ENCODE measurements at places on chromosomes 7 and 10. TPM values are rescaled to one million over a fixed set of nuclear protein-coding genes. Genes with fewer than 3 reads are reported as not detected.

DNA sequence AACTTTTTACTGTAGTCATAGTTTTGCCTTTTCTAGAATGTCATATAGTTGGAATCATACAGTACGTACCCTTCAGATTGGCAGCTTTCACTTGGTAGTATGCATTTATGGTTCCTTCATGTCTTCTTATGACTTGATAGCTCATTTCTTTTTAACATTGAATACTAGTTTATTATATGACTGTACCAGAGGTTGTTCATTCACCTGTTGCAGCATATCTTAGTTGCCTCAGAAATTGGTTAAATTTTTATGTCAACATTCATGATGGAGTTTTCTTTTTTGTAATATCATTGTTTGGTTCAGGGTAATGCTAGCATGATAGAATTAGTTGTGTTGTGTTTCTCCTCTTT lies 94.8 kb upstream of the CDK13 start:
- H3K27ac ChIP-seq, result no peak overlapping the region
- no peaks in the 10 kb centered on the region for H3K36me3 ChIP-seq
- no peaks in the 10 kb centered on the region for H3K4me1 ChIP-seq
- H3K27me3 ChIP-seq, result no peaks in the 10 kb centered on the region
- DNase-seq, result no peak

GRCh38 chr10:120803972-120804371 lies 47.2 kb upstream of the WDR11 start:
- no peak for DNase-seq
- H3K27me3 ChIP-seq, result no peaks in the 10 kb centered on the region
- H3K4me3 ChIP-seq, result no peak overlapping the region
- H3K36me3 ChIP-seq, result no peaks in the 10 kb centered on the region
- no peak overlapping the region for H3K27ac ChIP-seq

DNA sequence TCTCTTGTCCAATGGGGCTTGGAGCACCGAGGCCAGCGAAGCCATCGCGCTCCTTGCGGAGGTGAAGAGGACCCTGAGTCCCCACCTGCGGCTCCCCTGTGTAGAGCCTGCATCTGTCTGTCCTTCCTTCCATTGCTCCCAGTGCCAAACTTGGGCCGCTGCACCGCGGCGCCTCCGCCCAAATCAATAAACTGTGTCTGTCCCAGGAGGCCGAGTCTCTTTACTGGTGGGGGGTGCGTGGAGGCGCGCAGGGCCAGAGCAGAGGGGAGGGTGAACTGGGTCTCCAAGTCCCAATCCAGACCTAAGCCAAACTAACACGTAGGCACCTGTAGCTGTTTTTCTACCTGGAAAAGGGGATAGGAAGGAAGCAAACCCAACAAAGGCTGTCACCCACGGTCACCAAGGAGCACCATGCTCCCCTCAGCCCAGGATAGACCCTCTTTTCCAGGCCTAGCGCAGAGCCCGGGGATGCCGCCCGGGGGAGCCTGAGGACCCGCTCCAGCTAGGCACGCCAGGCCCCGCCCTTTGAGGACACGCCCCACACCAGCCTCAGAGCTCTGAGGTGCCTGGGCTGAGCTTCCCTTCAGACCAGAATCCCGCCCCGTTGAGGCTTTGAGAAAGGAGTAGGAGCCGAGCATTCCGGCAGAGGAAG lies 1.2 kb upstream of the CHAT start:
- no peak for DNase-seq
- H3K27ac ChIP-seq, result no peak overlapping the region
- no peaks in the 10 kb centered on the region for H3K36me3 ChIP-seq
- H3K27me3 ChIP-seq, result peaks cover 65% of the 10 kb centered on the region
- H3K4me1 ChIP-seq, result no peaks in the 10 kb centered on the region

GRCh38 chr7:47038621-47039020 lies 543.3 kb downstream of the TNS3 start:
- no peak overlapping the region for H3K4me3 ChIP-seq
- no peak overlapping the region for H3K27ac ChIP-seq
- H3K27me3 ChIP-seq, result no peaks in the 10 kb centered on the region
- no peaks in the 10 kb centered on the region for H3K4me1 ChIP-seq
- no peak for DNase-seq

DNA sequence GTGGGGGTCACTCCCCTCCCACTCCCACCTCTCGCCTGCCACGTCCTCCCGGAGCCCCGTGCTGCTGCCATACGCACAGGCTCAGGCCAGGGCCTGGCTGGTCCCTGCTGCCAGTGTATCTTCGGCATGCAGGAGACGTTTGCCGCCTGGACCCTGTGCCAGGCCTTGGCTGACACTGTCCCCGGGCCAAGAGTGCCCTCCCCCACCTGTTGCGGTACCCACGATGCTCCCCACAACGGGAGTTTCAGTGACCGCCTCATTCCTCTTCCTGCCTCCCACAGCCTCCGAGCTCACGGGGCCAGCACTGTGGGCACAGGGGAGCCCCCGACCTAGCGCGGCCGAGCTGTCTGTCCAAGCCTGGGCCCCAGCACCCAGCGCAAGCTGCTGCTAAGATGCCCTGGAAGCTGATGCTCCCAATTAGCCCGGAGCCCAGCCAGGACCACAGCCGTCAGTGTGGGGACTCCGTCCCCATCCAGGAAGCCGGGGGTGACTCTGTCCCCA lies 7.4 kb downstream of the TTYH3 start:
- no peak for DNase-seq
- H3K27ac ChIP-seq, result peak overlapping the region; percentile 33
- no peaks in the 10 kb centered on the region for H3K27me3 ChIP-seq
- no peak overlapping the region for H3K4me3 ChIP-seq
- no peaks in the 10 kb centered on the region for H3K36me3 ChIP-seq
- peaks cover 23% of the 10 kb centered on the region for H3K4me1 ChIP-seq

DNA sequence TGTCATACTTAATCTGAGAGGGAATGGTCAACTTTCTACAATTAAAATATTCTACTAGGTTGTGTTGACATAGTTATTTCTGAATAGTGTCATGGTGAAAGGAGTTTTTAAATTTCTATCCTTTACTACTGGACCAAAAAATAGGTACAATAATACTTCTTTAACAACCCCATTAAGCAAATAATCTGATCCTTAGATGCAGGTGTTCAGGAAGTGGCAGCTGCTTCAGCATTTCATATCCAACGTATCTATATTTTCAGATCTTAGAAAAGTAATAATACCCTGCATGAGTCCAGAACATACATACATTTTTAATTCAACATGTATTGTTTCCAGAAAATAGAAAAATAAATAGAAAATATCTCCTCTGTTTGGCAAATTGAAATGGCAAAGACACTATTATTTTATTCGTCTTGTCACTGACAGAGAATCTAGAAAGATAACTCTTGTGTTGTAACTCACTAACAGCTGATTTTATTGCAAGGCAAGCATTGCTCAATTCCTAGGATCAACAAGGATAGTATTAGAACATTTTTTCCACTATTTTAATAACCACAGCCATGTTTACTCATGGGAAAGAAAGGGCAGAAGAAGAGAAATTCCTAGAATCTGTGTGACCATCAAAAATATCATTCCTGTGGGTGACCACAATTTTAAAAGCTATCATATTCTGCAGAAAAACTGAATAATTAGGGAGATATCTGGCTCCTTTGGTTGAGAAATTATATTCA lies 159.3 kb upstream of the CNTNAP2 start:
- DNase-seq, result no peak
- H3K36me3 ChIP-seq, result no peaks in the 10 kb centered on the region
- H3K27me3 ChIP-seq, result no peaks in the 10 kb centered on the region
- no peak overlapping the region for H3K27ac ChIP-seq
- no peaks in the 10 kb centered on the region for H3K4me1 ChIP-seq

DNA sequence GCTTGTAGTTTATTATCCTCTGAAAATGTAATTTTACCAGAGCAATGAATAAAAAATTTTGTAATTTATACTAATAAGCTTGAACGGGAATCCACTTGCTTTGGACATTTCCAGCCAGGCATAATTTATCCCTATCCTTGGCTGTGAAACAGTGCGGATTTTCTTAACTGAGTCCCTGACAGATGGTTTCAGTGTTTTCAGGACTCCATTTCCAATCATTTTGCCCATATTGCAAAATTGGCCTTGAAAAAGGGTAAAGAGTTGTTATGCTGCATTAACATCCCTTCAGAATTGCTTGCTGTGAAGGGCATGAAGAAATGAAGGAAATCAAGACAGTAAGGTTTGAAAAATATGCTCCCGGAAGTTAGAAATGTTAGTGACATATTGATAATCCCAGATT lies 57.7 kb downstream of the NXPH1 start:
- H3K27me3 ChIP-seq, result no peaks in the 10 kb centered on the region
- no peak overlapping the region for H3K4me3 ChIP-seq
- H3K4me1 ChIP-seq, result no peaks in the 10 kb centered on the region
- H3K36me3 ChIP-seq, result no peaks in the 10 kb centered on the region
- no peak for DNase-seq

CLCN1 gene
- total RNA-seq, result not detected

C7orf33 gene
- not detected for total RNA-seq

All from prostate gland (tissue), 2 donors.